ENCODE measurements at places on chromosomes 12 and 14. TPM values are rescaled to one million over a fixed set of nuclear protein-coding genes. Genes with fewer than 3 reads are reported as not detected.

- DNase-seq = no peak
- no peak overlapping the region for H3K4me3 ChIP-seq
- no peak overlapping the region for H3K27ac ChIP-seq
These were observed 602.1 kb upstream of the TMEM132C start for GRCh38 chr12:127664901-127665300.

DNA sequence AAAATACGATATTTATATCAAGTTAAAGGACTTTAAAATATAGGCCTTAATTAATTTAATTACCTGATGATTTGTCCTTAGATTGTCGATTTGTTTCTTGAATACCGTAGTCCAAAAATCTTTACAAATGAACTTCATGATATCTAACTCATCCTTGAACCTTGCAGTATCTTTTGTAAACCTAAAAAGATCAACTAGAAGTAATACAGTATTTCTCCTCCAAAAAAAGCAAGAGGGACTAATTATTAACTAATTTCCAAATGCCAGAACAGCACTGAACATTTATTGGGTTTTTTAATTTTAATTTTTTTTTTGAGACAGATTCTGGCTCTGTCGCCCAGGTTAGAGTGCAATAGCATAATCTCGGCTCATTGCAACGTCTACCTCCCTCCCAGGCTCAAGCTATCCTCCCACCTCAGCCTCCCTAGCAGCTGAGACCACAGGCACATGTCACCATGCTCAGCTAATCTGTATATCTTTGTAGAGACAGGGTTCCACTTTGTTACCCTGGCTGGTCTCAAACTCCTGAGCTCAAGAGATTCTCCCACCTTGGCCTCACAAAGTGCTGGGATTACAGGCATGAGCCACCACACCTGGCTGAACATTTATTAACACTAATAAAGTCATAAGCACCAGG is 11.8 kb downstream of the TRAPPC6B start:
- no peaks in the 10 kb centered on the region for H3K36me3 ChIP-seq
- no peak for DNase-seq
- no peak overlapping the region for H3K27ac ChIP-seq
- no peak overlapping the region for H3K4me3 ChIP-seq
- H3K27me3 ChIP-seq = no peaks in the 10 kb centered on the region

The TAS2R46 gene
- total RNA-seq = 2.8 TPM

DNA sequence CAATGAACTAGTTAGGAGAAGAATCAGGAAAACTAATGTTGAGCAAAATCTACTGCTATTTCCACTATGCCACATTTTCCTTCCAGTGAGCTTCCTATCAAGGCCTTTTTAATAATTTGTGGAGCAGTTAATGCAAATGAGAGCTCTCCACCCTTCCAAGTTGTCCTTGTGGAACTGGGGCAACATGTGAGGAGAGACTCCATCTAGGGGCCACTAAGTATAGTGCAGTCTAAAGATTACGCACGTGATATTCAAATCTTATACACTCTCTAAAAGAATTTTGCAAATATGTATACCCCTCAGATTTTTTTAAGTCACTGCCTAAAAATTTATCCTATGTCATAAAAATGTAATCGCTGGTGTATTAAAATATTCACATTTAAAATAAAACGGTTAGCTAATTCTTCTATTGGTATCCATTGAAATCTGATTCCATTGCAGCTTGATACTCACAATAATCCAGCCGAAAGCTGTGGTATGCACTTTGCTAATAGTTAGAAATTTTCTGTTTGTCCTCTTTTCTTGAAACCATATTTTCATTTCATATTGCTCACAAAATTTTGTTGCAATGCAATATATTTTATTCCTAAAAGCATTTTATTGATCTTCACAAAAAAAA is 100.1 kb downstream of the PAH start:
- no peaks in the 10 kb centered on the region for H3K36me3 ChIP-seq
- H3K27me3 ChIP-seq = no peaks in the 10 kb centered on the region
- H3K4me3 ChIP-seq = no peak overlapping the region
- H3K27ac ChIP-seq = no peak overlapping the region
- DNase-seq = no peak
- H3K4me1 ChIP-seq = no peaks in the 10 kb centered on the region

DNA sequence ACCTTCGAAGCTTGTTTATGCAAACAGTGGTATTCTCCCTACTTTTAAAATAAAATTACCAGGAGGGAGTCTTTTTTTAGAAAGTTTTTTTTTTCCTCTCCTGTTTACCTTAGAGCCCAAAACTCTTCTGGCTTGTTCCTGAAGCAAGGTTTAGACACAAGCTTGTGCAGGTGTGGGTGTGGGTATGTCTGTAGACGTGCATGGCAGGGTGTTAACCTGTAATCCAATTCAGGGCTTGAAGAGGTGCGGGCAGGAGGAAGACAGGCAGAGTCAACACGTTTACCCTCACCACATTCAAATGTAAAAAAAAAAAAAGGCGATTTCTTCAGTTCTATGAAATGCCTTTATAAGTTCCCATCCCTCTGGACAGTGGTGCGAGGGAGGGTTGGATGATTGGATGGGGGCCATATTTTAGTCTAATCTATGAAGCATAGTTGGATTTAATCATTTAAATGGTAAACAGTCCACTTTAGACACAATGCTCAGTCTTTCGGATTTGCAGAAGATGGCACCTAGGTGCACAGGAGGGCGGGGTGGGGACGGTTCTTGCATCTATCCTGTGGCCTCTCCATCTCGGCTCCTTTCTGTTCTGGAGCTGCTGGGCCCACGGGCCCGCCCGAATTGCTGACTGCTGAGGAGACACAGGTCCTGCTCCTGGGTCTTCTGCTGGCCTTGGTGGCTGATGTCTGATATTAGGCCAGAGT is 982 bp upstream of the NINJ2 start:
- H3K27me3 ChIP-seq = no peaks in the 10 kb centered on the region
- H3K4me3 ChIP-seq = no peak overlapping the region
- DNase-seq = no peak
- peaks cover 20% of the 10 kb centered on the region for H3K4me1 ChIP-seq
- no peaks in the 10 kb centered on the region for H3K36me3 ChIP-seq

DNA sequence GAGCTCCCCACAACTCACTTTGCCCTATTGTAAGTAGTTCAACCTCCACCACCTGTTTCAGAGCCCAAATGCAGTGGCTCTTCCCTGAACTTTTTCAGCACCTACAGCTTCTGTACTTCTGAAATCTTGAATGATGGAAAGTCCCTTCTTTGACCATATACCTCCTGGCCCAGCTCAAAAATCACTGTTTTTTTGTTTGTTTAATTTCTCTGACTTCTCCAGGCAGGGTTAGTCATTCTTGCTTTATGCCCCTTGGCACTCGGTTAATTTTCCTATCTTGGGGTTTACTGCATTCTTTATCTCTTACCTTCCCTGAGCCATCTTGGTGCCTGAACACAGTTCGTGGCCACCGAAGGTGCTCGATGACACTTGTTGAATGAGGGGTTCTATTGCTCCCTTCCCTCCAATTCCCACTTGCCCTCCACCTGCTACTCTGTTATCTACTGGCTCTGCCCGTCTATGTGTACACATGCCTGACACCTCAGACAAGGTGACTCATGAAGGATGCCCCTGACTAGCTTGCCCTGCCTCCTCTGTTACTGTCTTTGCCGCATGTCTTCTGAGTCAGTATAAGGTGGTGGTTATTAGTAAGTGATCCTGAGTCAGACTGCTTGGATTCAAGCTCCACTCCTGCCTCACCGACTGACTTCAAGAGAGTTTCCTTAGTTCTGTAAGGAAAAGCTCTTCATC is 4.4 kb downstream of the AMHR2 start:
- no peaks in the 10 kb centered on the region for H3K4me1 ChIP-seq
- H3K27ac ChIP-seq = no peak overlapping the region
- no peaks in the 10 kb centered on the region for H3K27me3 ChIP-seq
- no peaks in the 10 kb centered on the region for H3K36me3 ChIP-seq
- H3K4me3 ChIP-seq = no peak overlapping the region

The LTB4R2 gene
- 14.1 TPM for total RNA-seq

- no peaks in the 10 kb centered on the region for H3K27me3 ChIP-seq
- DNase-seq = no peak
- no peak overlapping the region for H3K4me3 ChIP-seq
These were observed 11.3 kb downstream of the CMKLR1 start for GRCh38 chr12:108327621-108328344.

- no peaks in the 10 kb centered on the region for H3K4me1 ChIP-seq
- no peak for DNase-seq
- no peak overlapping the region for H3K27ac ChIP-seq
- no peaks in the 10 kb centered on the region for H3K36me3 ChIP-seq
These were observed 115.7 kb upstream of the GSC start for GRCh38 chr14:94885481-94886155.

The SIX6 gene
- total RNA-seq = not detected

- peaks cover 5% of the 10 kb centered on the region for H3K4me1 ChIP-seq
- H3K27me3 ChIP-seq = no peaks in the 10 kb centered on the region
- no peaks in the 10 kb centered on the region for H3K36me3 ChIP-seq
- no peak overlapping the region for H3K4me3 ChIP-seq
- no peak overlapping the region for H3K27ac ChIP-seq
These were observed 15.6 kb upstream of the MCRS1 start for GRCh38 chr12:49583366-49584094.

The MUCL1 gene
- total RNA-seq = not detected

- DNase-seq = no peak
- no peak overlapping the region for H3K27ac ChIP-seq
- no peaks in the 10 kb centered on the region for H3K4me1 ChIP-seq
- H3K36me3 ChIP-seq = no peaks in the 10 kb centered on the region
These were observed 24.8 kb upstream of the EML1 start for GRCh38 chr14:99768381-99768780.

DNA sequence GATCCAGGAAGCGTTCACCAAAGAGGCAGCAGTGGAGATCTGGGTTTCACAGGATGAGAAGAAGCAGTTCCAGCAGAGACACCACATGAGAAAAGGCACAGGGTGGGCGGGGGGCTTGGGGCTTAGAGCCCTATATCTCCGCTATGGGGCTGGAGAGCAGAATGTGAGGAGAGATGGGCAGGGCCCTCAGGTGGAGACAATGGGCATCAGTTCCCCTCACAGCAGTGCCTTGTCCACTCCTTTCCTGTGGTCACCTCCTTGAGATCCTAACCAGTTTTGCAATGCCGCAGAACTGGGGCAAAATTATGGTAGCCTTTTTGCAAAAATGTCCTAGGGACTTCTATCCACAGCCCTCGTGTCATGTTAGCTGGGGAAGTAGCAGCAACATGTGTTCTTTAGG is 27.5 kb downstream of the DHRS2 start:
- no peak for DNase-seq
- H3K27ac ChIP-seq = no peak overlapping the region
- H3K4me3 ChIP-seq = no peak overlapping the region
- no peaks in the 10 kb centered on the region for H3K4me1 ChIP-seq
- H3K36me3 ChIP-seq = no peaks in the 10 kb centered on the region
- H3K27me3 ChIP-seq = peaks cover 3% of the 10 kb centered on the region

- H3K27me3 ChIP-seq = no peaks in the 10 kb centered on the region
- no peaks in the 10 kb centered on the region for H3K36me3 ChIP-seq
- no peak overlapping the region for H3K27ac ChIP-seq
- no peaks in the 10 kb centered on the region for H3K4me1 ChIP-seq
These were observed 463.6 kb downstream of the NRXN3 start for GRCh38 chr14:78633752-78634151.

- H3K27me3 ChIP-seq = no peaks in the 10 kb centered on the region
- H3K36me3 ChIP-seq = no peaks in the 10 kb centered on the region
- H3K4me1 ChIP-seq = no peaks in the 10 kb centered on the region
- no peak overlapping the region for H3K4me3 ChIP-seq
- no peak for DNase-seq
These were observed 61.4 kb downstream of the WSCD2 start for GRCh38 chr12:108190529-108190928.

The CFL2 gene
- total RNA-seq = 34.2 TPM

GRCh38 chr12:82300611-82301010 is 57.6 kb downstream of the CCDC59 start:
- DNase-seq = no peak
- no peak overlapping the region for H3K27ac ChIP-seq
- H3K36me3 ChIP-seq = no peaks in the 10 kb centered on the region
- no peak overlapping the region for H3K4me3 ChIP-seq
- no peaks in the 10 kb centered on the region for H3K27me3 ChIP-seq
- no peaks in the 10 kb centered on the region for H3K4me1 ChIP-seq

- no peaks in the 10 kb centered on the region for H3K4me1 ChIP-seq
- no peak overlapping the region for H3K4me3 ChIP-seq
- no peaks in the 10 kb centered on the region for H3K36me3 ChIP-seq
- H3K27me3 ChIP-seq = no peaks in the 10 kb centered on the region
These were observed 40.1 kb downstream of the NGB start for GRCh38 chr14:77230914-77231313.
